ENCODE measurements at places on chromosomes 2 and 18.

DNA sequence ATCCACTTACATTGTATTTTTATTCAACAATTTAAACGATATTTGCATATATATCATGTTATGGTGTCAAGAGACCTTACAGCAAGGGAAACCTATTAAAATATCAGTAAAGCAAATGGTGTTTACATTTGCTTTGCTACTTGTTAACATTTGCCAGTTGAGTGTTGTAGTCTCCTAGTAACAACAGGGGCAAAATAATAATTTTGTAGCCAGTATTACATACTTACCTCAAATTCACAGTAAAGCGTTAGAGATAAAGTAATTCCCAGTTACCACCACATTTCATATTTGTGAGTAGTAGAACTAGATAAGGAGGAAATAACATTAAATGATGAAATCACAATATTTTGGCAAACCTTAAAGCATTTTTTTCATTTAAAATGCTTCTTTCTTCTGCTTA, 71.3 kb downstream of the FASTKD2 start:
- DNase-seq: no peak

- DNase-seq: no peak
These were observed 57.6 kb upstream of the YPEL5 start for GRCh38 chr2:30089171-30089570.

DNA sequence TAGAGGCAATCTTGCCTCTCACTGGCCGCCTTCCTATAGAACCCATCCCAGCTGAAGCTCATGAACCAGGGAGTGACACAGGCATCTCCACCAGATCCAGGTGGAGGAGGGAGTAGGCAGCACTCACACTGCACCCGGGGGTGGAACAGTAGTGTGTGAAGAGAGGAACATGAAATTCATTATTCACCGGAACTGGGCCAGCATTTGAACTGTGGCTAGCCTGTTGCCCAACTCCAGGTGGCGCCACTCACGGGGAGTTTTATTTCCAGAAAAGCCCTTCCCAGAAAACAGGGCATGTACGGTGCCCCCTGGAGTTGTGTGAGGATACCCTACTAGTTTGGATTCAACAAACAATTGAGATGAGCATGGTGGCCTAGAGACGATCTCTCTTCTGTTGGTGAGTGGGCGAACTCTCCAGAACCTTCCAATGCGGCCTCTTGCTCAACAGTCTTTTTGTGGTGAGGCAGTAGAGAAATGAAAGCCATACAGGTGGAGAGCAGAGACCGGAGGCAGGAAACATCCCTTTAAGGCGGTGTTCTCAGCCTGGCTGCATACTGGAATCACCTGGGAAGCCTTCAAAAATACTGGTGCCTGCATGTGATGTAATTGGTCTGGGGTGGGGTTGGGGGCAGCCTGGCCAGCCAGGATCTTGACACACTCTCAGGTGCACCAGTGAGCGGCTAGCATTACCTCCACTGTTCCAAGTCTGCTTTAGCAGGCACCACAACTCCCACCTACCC, 73.5 kb upstream of the NEDD4L start:
- DNase-seq: peak; percentile 19

DNA sequence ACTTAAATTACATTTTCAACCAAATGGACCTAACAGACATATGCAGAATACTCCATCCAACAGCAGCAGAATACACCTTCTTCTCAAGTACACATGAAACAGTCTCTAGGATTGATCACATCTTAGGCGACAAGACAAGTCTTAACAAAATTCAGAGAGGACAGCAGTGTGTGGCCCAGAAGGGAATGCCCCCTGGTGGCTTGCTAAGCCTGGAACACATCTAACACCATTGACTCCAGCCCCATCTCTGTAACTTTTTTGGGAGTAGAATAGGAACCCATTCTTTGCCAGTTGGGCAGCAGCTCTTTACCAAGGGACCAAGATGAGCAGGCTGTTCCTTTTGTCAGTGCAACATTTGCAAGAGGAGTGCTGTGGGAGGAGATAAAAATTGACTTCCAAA, 249.9 kb downstream of the PLCL1 start:
- no peak for DNase-seq

- DNase-seq: no peak
These were observed 174.5 kb downstream of the MAIP1 start for GRCh38 chr2:200129721-200130462.

DNA sequence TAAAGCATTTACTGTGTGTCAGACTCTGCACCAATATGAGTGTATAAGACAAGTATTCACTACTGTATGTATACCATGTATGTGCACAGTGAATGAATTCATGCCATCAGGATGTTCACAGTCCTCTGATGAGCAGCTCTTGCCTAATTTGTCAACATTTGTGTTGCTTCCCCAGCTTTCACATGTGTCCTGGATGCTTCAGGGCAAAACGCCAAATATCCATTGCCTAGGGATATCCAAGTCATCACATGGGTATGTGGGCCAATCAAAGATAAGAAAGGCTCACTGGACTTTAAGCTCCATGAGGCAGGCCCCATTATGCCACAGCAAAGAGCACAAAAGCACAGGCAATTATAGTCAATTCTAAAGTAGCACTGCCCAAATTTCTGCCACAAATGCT, 134.2 kb upstream of the CHAC2 start:
- DNase-seq: no peak

DNA sequence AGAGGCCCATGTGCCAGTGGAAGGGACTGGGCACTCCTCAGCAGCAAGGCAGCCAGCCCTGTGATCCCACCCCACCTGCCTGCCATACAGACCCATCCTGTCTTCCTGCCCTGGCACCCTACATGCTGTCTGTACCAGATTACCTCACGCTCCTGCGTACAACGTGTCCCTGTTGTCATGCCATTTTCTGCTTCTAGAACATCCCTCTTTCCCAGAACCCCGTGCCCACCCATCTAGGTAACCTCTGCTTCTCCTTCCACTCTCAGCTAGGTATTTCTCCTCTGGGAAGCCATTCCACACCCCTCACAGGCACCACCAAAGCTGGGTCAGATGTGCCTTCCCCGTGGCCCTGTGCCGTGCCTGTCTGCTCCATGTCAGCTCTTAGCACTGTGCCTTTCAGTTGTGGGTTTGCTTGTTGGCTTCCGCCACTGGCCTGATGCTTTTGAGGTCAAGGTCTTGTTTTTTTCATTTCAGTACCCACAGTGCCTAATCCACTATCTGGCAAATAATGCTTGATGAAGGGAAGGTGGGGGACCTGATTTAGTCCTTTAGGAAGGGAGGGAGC, 71.7 kb upstream of the ALPP start:
- DNase-seq: no peak

GRCh38 chr2:148963461-148963860, 75.0 kb upstream of the LYPD6B start:
- no peak for DNase-seq

- DNase-seq: no peak
These were observed 139.6 kb downstream of the CABLES1 start for GRCh38 chr18:23274638-23275482.

- no peak for DNase-seq
These were observed 16.6 kb upstream of the CCNYL1 start for GRCh38 chr2:207694811-207695281.

DNA sequence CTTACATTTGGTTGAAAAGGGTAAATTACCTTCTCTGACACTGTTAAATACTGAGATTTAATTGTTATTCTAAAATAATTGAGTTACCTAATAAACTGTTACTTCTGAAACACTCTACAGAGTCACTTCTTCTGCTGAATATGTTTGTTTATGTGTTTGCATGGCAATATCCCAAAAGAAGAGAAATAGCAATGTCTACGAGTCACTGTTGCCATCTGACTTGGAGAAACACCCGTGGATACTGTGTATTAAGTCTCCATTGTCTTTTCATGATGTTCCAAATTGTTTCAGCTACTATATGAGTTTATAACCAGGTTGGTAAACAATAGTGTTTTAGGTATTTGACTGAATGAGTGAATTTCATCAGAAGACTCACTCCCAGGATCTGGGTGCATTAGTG, 754.2 kb upstream of the ID2 start:
- no peak for DNase-seq

- no peak for DNase-seq
These were observed 344.9 kb downstream of the DCDC2C start for GRCh38 chr2:4047961-4048891.

GRCh38 chr2:120526997-120527945, 181.3 kb downstream of the INHBB start:
- no peak for DNase-seq

DNA sequence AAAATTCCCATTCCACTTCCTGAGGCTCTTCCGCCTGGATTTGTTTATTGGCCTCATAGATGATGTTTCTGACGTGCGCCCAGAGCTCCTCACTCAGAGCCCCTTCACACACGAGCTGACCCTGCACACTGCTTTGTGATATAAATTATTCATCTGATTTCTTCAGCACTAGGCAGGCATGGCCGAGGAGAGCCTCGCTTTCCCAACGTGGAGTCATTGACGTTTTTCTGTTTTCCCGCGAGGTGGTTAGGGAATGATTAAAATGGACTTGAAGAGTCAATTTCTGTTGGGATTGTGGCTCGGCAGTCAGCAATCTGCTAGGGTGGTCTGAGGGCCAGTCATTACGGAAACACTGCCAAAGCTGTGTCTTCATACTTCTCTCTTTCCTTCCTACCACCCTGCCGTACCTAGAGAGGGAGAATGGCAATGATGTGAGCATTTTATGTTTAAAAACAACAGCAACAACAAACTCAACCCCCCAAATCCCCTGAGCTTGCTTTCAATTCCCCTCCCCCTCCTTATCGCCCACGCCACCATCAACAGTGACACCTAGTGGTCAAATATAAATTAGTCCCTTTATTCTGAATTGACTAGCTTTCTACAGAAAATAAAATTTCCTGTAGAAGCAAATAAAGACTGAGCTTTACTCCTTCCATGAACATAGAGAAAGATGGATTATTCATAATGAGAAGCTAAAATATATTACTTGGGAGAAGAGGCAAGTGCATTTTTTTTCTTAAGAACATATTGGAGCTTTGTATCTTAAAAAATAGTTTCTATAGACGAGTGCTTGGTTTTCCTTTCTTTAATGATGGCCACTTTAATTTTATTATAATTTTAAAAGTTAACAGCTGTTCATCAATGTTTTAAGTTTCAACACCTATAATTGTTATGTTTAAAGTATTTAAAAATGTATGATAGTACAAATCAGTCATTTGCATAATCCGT, 285.1 kb downstream of the MTX2 start:
- DNase-seq: peak; percentile 50

DNA sequence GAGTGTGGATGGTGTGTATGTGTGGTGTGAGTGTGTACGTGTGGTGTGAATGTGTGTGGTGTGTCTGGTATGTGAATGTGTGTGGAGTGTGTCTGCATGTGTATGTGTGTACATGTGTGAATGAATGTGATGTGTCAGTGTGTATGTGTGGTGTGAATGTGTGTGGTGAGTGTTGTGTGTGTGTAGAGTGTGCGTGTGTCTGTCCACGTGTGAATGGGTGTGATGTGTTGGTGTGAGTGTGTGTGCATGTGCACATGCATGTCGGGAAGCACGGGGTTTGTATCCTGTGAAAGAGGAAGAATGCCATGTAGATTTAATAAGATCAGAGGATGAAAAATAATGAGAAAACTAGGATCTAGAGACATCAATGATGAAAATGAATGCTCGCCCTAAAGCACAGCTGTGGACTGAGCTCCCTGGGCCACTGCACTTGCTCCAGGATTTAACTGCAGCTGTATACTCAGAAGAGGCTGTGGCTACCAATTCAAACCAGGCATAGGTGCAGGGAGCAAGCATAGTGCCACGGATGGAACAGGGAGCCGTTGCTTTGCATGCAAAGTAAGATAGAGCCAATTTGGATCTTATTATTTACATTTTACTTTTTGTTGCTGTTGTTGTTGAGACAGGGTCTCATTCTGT, 122.7 kb downstream of the DOCK10 start:
- no peak for DNase-seq

GRCh38 chr2:47339745-47340541, 63.0 kb upstream of the MSH2 start:
- no peak for DNase-seq

DNA sequence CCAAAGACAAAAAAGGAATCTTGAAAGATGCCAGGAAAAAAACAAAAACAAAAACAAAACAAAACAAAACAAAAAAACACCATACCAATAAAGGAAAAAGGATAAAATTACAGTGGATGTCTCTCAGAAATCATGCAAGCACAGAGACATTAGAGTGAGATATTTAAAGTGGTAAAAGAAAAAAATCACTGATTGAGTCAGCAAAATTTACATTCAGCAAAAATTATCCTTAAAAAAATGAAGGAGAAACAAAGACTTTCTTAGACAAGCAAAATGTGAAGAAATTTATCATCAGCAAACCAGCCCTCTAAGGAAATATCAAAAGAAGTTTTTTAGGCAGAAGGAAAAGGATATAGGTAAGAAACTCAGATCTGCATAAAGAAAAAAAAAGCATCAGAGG, 10.2 kb upstream of the GKN1 start:
- DNase-seq: no peak

DNA sequence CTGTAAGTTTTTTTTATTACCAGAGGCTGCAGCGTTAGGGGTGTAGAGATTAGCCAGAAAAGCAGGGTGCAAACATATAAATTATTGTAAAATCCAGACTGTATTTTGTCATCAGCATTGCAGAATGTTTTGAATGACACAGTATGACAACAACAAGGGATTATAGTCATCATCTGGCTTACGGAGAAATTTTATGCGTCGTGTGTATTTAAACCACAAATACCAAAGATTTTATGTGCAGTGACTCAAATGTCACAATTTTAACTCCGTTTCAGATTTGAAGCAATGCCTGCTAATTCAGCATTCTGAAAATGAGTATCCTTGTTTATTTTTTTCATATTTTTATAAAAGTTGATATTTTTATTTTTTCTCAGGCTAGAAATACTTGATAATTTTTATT, 19.4 kb upstream of the TMX3 start:
- no peak for DNase-seq

DNA sequence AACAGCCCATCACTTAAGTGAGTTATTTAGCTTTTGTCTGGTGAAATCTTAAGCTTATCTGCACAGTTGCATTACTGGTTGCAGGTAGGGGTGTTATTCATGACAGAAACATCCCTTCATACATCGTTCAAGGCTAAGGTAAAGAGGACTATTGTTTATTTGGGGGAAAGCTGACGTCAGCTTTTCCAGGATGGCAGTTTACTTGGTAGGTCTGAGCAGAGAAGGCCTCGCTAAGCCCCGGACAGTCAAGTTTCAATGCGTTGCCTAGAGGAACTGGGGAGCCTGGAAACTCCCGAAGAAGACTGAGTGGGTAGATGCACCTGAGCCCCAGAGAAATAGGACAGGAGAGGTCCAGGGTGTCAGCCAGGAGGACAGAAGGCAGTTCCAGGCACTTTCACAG, 2.2 kb downstream of the RNU4ATAC start:
- DNase-seq: no peak

DNA sequence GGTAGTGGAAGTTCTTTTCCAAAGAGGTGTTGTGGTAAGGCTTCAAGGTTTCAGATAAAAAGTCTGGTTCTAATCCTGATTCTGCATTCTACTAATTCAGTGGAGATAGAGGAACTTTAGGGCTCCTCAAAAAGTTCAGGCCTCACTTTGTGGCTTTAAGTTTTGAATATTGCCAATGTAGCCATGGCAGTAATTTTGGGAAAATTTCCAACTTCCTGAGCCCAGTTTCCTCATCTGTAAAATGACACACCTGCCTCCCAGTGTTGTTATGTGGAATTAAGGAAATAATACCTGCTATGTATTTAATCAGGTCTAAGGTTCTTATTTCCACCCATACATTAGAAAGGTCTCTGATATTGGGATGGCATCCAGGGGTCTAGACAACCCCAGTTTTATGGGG, 147.6 kb upstream of the ITGA6 start:
- DNase-seq: no peak

- no peak for DNase-seq
These were observed 17.1 kb upstream of the FABP1 start for GRCh38 chr2:88144914-88145497.

- no peak for DNase-seq
These were observed 321.5 kb downstream of the XIRP2 start for GRCh38 chr2:167209784-167210183.

- DNase-seq: no peak
These were observed 488.7 kb downstream of the THSD7B start for GRCh38 chr2:137254052-137254451.
